NB4 (cell line): ENCODE measurements at places on chromosomes 12 and 14.

DNA sequence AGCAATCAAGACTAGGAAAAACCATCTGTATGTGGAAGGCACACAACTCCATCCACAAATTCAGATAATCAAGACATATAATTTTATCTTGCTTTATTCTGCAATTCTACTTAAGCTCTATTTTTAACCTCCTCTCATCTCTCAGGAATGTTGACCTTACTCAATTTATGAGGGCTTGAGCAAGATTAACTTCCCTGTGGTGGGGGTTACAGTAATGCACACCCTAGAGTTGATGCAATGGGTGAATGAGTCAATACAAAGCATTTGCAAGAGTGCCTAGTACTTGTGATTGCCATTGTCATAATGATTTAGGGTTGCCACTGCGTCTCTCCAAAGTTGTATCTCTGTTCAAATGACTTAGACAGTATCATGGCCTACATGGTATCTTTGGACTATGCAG is 1598.4 kb upstream of the TMEM132C start:
- peak; percentile 51 for DNase-seq

- DNase-seq: no peak
Measured at GRCh38 chr14:60102389-60102788, 10.7 kb downstream of the PCNX4 start.

- peak; percentile 51 for DNase-seq
Measured at GRCh38 chr12:52835271-52836041, 1.3 kb upstream of the KRT79 start.

GRCh38 chr12:54200412-54200811 is 11.6 kb upstream of the SMUG1 start:
- no peak for DNase-seq

- DNase-seq: no peak
Measured at GRCh38 chr12:20489645-20490044, 121.3 kb downstream of the PDE3A start.

- peak; percentile 91 for DNase-seq
Measured at GRCh38 chr12:113196990-113197389, 11.5 kb downstream of the RITA1 start.

DNA sequence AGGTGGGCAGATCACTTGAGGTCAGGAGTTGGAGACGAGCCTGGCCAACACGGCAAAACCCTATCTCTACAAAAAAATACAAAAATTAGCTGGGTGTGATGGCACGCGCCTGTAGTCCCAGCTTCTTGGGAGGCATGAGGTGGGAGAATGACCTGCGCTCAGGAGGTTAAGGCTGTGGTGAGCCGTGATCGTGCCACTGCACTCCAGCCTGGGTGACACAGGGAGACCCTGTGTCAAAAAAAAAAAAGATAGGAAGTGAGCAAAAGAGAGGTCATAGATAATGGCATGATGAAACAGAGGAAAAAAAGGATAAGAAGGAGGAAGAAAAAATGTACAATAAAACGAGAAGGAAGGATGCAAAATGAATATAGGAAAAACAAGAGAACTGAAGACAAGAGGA is 159.5 kb downstream of the ETV6 start:
- peak; percentile 51 for DNase-seq

DNA sequence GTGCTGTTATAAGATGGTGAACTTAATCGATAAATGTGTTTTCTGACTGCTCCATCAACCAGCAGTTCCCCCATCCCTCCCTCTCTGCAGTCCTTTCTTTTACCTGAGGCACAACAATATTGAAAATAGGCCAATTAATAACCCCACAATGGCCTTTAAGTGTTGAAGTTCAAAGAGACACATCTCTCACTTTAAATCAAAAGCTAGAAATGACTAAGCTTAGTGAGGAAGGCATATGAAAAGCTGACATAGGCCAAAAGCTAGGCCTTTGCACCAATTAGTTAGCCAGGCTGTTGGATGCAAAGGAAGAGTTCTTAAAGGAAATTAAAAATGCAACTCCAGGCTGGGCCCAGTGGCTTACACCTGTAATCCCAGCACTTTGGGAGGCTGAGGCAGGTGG is 43.7 kb downstream of the SAV1 start:
- DNase-seq: no peak

GRCh38 chr12:12549426-12549825 is 13.2 kb downstream of the DUSP16 start:
- no peak for DNase-seq

DNA sequence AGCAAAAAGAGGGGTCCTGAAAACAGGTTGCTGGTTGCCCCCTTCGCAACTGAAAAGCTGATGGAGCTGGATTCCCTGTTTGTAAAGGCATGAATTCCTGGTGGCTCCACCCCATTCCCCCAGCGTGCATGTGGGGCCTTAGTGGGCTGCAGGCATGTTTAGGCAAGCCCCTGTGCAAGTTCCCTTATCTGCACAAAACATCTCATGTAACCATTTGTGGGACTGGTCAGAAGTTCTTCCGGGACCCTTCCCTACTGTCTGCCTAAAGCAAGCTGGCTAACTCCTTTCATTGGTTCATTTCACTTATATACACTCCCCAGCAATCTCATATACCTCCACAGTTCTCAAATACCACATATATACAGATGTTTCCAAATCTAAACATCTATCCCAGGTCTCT is 24.0 kb upstream of the HIGD1C start:
- peak; percentile 48 for DNase-seq

DNA sequence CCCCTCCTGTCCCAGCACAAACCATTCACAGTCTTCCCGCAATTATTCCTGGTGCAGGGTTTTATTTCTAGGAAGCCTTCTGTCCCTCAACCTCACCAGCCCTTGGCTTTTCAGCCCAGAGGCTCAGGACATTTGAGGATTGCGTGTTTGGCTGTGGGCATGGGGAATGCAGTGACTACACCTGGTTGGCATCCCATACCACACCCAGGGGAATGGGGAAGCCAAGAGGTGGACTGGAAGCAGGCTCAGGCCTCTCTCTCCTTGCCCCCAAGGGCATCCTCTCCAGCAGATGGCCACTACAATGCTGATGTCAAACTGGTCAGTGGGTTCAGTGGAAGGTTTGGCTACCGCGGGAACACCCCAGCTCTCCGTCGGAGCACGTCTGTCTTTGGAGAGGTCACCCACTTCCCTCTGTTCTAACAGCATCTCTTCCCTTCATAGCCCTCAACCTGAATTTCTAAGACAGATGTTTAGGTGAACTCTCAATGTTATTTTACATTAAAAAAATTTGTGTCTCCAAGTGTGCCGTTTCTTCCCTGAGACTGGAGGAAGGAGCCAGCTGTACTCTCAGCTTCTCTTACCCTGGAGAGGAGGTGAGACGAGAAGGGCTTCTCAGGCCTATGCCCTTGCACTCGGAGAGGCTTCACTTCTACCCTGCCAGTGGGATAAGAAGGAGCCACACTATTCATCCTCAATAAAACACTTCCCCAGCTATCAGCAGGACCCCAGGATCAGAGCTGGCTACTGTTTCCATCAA is 35.5 kb downstream of the DCAF4 start:
- DNase-seq: no peak

DNA sequence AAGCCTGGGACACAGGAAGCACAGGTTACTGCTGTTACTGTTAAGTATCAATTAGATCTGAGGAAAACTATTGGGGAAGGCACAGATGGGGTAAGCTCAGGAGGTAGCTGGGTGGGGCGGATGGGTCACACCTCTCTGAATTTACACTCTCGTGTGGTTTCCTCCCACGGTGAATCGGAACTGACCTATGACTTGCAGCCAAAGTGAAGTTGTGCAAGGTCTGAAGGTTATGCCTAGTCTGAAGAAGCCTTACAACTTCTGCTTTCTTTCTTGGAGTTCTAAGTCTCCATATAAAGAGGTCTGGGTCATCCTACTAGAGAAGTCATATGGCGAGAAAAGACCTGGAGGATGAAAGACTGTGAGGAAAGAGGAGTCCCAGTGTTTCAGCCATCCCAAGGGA is 25.6 kb upstream of the GPATCH2L start:
- peak; percentile 66 for DNase-seq

DNA sequence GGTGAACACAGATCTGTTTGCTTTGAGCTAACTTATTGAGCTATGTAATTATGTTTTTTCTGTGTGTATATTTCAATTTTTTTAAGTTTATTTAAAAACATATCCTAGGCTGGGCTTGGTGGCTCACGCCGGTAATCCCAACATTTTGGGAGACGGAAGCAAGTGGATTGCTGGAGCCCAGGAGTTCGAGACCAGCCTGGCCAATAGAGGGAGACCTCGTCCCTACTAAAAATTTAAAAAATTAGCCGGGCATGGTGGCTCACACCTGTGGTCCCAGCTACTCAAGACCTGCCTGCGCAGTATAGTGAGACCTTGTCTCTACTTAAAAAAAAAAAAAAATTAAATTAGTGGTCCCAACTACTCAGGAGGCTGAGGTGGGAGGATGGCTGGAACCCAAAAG is 16.2 kb upstream of the RNASE1 start:
- no peak for DNase-seq

DNA sequence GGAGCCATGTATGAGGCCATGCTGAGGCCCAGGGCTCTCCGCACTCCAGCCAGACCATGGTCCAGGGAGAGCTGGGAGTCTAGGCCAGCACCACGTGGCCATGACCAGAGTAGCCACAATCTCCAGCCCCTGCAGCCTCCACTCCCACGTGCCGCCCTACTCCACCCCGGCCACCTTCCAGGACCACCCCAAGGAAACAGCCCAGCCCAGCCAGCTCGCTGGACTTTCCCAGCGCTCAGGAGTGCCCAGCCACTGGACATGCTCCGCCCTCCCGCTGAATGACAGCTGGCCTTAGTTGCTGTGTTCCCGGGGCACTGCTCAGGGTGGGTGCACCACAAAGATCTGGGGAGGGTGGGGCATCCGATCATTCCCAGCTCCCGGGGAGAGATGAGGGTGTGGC is 2.1 kb upstream of the C14orf180 start:
- DNase-seq: no peak

DNA sequence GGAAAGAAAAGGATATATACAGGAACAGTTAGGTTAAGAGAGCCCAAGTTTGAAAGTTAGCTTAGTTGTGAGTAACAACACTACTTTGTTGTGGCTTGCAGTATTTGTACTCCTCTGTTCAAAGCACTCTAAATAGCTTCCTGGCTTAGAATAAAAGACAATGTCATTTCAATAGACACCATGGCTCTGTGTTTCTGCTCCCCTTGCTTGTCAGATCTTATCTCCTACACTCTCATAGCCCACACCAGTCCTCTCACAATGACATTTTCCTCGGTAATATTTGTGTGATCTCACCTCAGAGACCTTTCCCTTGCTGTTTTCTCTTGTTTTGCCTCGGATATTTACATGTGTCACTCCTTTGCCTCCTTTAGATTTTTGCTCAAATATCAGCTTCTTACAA is 418.4 kb downstream of the MDGA2 start:
- no peak for DNase-seq

DNA sequence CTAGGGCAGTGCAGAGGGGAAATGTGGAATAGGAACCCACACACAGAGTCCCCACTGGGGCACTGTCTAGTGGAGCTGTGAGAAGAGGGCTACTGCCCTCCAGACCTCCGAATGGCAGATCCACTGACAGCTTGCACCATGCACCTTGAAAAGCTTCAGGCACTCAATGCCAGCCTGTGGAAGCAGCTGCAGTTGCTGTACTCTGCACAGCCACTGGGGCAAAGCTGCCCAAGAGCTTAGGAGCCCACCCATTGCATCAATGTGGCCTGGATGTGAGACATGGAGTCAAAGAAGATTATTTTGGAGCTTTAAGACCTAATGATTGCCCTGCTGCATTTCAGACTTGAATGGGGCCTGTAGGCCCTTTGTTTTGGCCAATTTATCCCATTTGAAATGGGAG is 21.7 kb upstream of the CCDC88C start:
- DNase-seq: no peak

- DNase-seq: peak; percentile 46
Measured at GRCh38 chr14:72291908-72292688, 359.9 kb downstream of the RGS6 start.

DNA sequence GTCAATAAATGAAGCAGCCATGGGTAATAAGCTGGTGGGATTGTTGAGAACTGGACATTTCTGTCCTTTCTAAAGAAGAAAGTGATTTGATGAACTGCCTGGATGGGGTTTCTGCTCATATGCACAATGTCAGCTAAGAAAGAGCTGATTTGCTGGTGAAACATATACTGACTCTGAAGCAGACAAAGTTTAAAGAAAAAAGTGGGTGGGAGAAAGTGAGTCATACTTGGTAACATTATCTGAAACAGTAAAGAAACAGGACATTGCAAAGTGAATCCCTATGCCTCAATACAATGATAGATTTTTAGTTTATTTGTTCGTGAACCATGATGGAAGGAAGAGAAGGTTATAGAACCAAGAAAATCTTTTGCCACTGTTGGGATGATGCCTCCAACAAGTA is 95.6 kb upstream of the DNM1L start:
- DNase-seq: peak; percentile 63

GRCh38 chr14:44893535-44893934 is 68.2 kb downstream of the KLHL28 start:
- DNase-seq: no peak

GRCh38 chr12:47012552-47012951 is 66.9 kb upstream of the PCED1B start:
- no peak for DNase-seq

GRCh38 chr12:91994208-91994797 is 151.3 kb downstream of the BTG1 start:
- DNase-seq: no peak

GRCh38 chr14:103527408-103528145 is 1.4 kb upstream of the TRMT61A start:
- DNase-seq: peak; percentile 89

DNA sequence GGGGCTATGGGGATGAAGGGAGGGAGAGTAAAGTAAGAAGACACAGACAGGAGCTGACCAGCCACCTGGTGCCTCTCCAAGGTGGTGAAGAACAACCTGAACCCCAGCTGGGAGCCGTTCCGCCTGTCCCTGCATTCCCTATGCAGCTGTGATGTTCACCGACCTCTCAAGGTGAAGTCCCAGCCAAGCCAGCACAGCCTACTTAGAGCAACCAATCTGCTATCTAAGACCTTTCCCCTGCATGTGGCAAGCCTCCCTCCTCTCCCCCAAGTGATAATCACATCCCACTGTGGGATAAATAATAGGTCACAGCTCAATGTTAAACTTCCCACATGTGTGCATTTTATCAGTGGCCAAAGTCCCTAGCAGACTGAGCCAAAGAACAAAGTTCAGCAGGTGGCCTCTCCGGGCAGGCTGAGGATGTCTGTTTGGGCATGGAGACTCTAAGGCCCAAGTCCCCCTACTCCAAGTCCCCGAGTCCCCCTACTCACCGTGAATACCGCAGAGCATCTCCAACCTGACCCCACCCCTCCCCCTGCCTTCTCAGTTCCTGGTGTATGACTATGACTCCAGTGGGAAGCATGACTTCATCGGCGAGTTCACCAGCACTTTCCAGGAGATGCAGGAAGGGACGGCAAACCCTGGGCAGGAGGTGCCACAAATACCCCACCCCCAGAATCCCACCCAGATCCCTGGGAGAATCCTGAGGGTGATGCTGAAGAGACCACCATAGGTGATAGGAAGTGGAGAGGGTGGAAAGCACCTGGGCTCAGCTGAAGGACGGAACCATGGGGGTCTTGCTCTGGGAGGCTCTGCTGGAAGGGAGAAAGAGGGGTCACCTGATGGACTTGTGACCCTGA is 3.5 kb downstream of the CPNE6 start:
- DNase-seq: no peak

GRCh38 chr12:80260269-80260668 is 160.9 kb downstream of the OTOGL start:
- no peak for DNase-seq
